GM04503 (cell line): ENCODE measurements at places on chromosomes 12 and 14.

DNA sequence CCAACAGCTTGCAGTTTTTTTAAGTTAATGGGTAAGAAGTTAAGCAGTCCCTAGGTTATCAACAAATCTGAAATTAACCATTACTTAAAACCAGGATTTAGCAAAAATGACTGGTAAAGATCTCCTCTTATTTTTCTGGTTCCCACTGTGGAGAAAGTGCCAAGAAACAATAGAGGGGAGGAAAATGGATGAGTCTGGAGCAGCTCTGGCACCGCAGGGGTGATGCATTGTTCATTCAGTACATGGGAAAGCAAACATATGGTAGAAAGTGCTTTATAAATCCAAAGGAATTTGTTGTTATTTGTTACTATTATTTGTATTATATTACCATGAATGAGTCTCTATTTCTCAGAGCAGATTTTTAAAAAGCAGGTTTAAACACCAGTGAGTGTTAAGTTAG is 92.2 kb downstream of the DYRK2 start:
- DNase-seq = no peak

DNA sequence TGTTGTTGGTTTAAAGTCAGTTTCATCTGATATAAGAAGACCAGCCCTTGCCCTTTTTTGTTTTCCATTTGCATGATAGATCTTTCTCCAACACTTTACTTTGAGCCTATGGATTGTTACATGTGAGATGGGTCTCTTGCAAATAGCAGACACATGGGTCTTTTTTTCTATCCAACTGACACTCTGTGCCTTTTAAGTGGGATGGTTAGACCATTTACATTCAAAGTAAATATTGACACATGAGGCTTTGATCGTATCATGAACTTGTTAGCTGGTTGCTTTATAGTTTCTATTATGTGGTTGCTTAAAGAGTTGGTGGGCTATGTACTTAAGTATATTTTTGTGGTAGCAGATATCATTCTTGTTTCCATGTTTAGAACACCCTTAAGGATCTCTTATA is 213.4 kb upstream of the G2E3 start:
- DNase-seq = no peak

GRCh38 chr12:112988224-112988623 is 9.9 kb downstream of the OAS2 start:
- DNase-seq = no peak

GRCh38 chr12:43551971-43552559 is at the start of gene ADAMTS20:
Gene ADAMTS20, minus strand, starts transcription at chr12:43552203. Its CDS starts 282 bp downstream, at chr12:43551921.
- DNase-seq = no peak

GRCh38 chr12:31215518-31216232 is 110.3 kb downstream of the SINHCAF start:
- no peak for DNase-seq

DNA sequence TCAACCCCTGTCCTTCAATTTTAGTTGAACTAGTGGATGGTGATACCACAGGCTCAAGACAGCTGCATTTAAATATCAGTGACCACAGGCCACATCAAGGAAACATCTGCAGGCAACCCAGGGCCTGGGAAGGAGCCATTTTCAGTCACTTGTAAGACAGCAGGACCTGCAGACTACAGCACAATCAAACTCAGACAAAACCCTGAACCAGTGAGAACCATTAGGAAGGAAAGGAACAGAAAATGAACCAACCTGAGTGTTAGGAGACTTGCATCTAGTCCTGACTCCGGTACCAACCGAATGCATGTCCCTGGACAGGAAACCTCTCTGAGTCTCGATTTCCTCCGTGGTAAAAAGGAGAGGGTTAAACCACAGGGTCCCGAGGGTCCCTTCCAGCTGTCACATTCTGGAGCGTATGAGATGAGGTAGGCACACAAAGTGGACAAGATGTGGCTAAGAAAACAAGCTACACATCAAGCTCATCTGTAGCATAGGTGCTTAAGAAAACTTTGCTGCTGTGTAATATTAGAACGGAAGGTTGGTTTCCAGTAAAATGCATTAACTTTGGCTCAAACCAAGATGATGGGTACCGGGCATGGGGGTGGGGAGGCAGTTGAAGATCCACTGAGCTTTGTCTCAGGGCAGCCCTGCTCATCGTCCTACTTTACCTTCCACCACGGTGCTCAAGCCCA is 1.6 kb upstream of the CDKN1B start:
- DNase-seq = no peak

- DNase-seq = no peak
These were observed 121.8 kb downstream of the SUDS3 start for GRCh38 chr12:118498171-118498570.

DNA sequence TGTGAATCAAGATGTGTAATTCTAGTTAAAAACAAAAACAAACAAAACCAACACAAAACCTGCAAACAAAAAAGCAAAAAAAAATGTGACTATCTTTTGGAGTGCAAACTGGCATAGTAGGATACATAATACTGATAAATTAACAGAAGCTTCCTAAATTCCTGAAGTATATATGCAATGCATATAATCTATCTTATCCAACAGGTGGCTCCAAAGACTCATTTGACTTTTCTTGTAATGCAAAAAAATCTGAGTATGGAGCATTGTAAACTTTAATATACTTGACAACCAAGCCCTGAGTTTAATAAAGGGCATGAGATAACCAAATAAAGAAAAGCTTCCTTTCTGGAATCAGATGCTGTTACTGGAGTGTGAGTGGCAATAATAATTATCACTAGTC is 1003.6 kb downstream of the FSCB start:
- DNase-seq = no peak

DNA sequence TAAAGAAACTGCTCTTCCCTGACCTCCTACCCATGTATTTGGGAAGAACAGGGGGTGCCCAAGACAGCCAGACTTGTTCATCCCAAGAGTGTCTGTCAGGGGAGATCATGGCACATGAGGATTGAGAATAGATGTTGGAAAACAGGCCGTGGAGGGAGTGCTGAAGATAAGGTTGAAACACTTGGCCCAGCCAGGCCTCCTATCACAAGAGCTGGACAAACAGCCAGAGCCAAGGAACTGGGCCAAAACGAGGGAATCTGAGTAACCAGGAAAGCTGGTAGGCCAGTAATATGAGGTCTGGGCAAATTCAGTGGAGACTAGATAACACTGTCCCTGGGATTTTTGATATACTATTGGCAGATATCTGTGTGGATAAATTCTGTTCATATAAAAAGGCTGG is 161.7 kb downstream of the TMX1 start:
- DNase-seq = no peak

- no peak for DNase-seq
These were observed 162.1 kb downstream of the APAF1 start for GRCh38 chr12:98807187-98807586.

DNA sequence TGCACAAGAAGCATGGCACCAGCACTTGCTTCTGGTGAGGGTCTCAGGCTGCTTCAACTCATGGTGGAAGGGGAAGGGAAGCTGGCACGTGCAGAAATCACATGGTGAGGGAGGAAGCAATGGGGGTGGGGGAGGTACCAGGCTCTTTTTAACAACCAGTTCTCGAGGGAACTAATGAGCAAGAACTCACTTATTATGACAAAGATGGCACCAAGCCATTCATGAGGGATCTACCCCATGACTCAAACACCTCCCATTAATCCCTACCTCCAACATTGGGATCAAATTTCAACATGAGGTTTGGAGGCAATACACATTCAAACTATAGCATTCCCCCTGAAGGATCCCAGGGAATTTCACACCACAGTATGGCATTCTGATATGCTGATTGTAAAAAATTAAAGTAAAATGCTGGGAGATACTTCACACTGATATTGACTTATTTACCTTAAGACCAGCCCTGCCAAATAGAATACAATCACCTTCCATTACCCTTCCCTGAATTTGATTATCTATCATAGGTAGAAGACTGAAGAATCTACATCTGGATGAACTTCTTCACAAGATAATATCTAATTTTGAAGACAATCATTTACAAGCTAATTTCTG is 201.7 kb upstream of the PLXNC1 start:
- DNase-seq = no peak
